ENCODE measurements at places on chromosomes 7 and 10. TPM values are rescaled to one million over a fixed set of nuclear protein-coding genes. Genes with fewer than 3 reads are reported as not detected.

TMEM196 gene
- total RNA-seq, result not detected

NPSR1 gene
- not detected for total RNA-seq

SPDYE3 gene
- total RNA-seq, result not detected

MUC12 gene
- 16.2 TPM for total RNA-seq

FOXI2 gene
- not detected for total RNA-seq

PAX4 gene
- total RNA-seq, result not detected

HOXA2 gene
- 1.1 TPM for total RNA-seq

MKX gene
- not detected for total RNA-seq

GTF2I gene
- 98.4 TPM for total RNA-seq

SYT15B gene
- 5.2 TPM for total RNA-seq

AASS gene
- 0.06 TPM for total RNA-seq

DYNC1I1 gene
- not detected for total RNA-seq

CLDN4 gene
- total RNA-seq, result 7.0 TPM

C10orf62 gene
- total RNA-seq, result not detected

CXCL12 gene
- total RNA-seq, result not detected

IGF2BP3 gene
- 28.8 TPM for total RNA-seq

MBL2 gene
- not detected for total RNA-seq

NPC1L1 gene
- total RNA-seq, result 0.06 TPM

JAKMIP3 gene
- total RNA-seq, result 1.5 TPM

ANKRD30A gene
- 1.0 TPM for total RNA-seq

CCT6A gene
- total RNA-seq, result 313 TPM

ACTL6B gene
- not detected for total RNA-seq

LHFPL3 gene
- total RNA-seq, result not detected

ETV1 gene
- total RNA-seq, result 3.2 TPM

TEX47 gene
- not detected for total RNA-seq
